ENCODE measurements at places on chromosomes 1 and 21. TPM values are rescaled to one million over a fixed set of nuclear protein-coding genes. Genes with fewer than 3 reads are reported as not detected.

Gene LAPTM5
- total RNA-seq: not detected

Gene CDC42BPA
- 113 TPM for total RNA-seq

DNA sequence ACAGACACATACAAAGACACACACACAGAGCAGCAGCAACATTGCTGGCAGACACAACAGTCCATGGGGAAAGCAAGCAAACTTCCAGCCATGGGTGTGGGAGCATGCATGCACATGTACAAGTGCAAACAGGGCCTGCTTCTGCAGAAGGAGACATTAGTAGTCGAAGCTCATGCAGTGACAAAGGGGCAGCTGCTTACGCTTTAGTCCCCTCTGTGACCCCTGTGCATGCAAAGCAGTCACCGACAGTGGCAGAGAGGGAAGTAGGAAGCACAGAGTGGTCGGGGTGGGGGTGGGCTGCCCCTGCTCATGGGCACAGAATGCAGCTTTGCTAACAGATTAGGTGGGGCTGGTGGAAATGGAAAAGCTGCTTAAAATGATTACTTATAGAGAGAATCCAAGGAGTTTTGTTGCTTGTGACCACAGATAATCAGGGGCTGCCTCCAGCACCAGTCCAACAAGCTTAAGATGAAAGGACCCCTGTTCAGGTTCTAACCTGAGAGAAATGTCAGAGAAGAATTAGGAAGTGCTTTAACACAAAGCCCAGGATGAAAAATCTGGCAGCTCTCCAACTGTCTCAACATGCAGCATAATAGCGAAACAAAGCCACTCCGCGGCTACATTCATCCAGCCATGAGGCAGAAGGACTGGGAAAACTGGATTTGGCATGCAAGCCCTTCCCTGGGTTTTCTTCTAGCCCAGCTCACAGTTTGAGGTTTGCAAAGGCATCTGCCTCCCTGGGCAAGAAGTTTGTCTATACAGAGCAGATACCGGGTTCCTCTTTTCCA, 378.9 kb downstream of the KCNH1 start:
- no peak for DNase-seq

DNA sequence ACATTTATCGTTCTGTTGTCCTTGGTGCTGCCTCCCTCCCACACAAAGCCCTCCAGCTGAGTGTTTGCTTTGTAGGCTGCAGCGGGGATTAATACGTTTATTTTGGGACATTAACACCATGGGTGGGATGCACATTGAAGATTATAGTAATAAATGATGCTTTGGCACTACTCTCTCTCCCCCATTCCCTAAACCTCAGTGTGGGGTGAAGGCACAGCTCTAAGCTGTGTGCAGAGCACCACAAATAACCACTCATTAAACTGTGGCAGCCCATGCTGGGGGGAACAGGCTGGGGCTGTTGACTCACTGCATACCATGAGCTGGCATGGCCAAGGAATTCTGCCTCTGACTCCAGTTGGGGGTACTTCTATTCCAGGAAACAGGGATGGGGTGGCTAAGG, 7.7 kb downstream of the PCP4L1 start:
- DNase-seq: no peak
